ENCODE measurements at places on chromosomes 4 and X. TPM values are rescaled to one million over a fixed set of nuclear protein-coding genes. Genes with fewer than 3 reads are reported as not detected.

- H3K4me1 ChIP-seq, result no peaks in the 10 kb centered on the region
- no peaks in the 10 kb centered on the region for H3K36me3 ChIP-seq
- no peak overlapping the region for H3K27ac ChIP-seq
Measured at GRCh38 chr4:5192271-5192670, 141.0 kb downstream of the STK32B start.

Gene XPNPEP2
- not detected for total RNA-seq

Gene TRIM61
- not detected for total RNA-seq

GRCh38 chr4:69522554-69522953 is 26.8 kb upstream of the UGT2B4 start:
- H3K36me3 ChIP-seq, result no peaks in the 10 kb centered on the region
- DNase-seq, result no peak
- H3K27ac ChIP-seq, result no peak overlapping the region
- no peak overlapping the region for H3K4me3 ChIP-seq
- H3K27me3 ChIP-seq, result no peaks in the 10 kb centered on the region

DNA sequence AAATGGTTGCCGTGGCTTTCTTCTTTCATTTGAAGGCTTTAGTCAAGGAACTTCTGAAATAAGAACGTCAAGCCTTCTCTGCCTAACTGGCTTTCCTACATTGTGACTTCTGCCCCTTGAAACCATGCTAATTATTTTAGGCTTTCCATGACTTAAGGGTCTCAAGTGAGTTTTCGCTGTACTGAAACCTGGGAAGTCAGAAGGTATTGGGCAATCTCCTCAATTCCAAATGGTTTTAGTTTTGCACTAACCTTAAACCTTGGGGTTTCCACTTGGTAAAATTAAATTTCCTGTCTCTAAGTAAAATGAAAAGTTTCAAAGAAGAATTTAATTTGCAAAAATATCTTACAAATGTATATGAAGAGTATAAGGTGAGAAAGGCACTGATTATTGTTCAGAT is 73.8 kb downstream of the MBNL3 start:
- no peaks in the 10 kb centered on the region for H3K36me3 ChIP-seq
- no peak for DNase-seq
- no peaks in the 10 kb centered on the region for H3K4me1 ChIP-seq
- no peak overlapping the region for H3K27ac ChIP-seq

Gene PPBP
- total RNA-seq, result not detected

- H3K4me1 ChIP-seq, result peaks cover 7% of the 10 kb centered on the region
- no peaks in the 10 kb centered on the region for H3K36me3 ChIP-seq
- H3K4me3 ChIP-seq, result no peak overlapping the region
- no peak for DNase-seq
Measured at GRCh38 chr4:3707423-3708102, 58.6 kb upstream of the ADRA2C start.

Gene ATG4A
- 11.6 TPM for total RNA-seq

DNA sequence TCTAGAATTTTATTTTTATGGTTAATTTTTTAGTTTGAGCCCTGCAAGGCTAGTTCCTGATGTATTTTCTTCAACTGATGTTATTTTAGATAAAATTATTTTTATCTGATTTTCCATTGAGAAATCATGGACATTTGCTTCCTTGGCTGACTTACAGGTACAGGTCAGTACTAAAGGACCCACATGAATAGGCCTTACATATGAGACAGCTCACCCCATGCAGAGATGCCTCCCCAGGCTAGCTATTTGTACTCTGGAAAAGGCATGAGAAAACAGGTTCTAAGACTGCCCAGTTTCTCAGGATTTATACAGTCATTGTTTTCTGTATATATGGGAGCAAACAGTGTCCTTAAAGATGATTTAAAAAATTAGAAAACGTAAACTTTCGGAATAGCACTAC is 255.5 kb downstream of the BMPR1B start:
- H3K4me1 ChIP-seq, result no peaks in the 10 kb centered on the region
- H3K27me3 ChIP-seq, result peaks cover 4% of the 10 kb centered on the region
- no peak overlapping the region for H3K27ac ChIP-seq
- no peaks in the 10 kb centered on the region for H3K36me3 ChIP-seq
- no peak overlapping the region for H3K4me3 ChIP-seq

Gene TMEM184C
- 40.7 TPM for total RNA-seq

DNA sequence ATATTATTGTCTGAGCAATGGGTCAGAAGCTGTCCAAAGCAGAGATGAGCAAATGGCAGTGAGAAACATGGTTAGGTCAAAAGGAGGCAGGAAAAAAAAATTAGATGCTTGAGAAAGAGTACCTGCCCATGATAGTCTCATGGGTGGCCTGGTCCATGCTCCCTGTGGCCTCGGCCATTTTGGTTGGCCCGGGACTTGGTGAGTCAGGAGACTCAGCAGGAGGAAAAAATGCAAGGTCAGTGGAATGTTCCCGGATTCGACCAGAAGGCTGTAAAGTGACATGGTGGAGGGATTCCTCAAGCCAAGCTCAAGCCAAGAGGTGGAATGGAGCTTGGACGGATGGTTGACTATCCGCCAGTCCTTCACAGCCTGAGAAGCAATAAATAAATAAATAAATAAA is 236.7 kb downstream of the ASMT start:
- H3K27me3 ChIP-seq, result peaks cover 3% of the 10 kb centered on the region
- H3K4me3 ChIP-seq, result no peak overlapping the region
- no peak for DNase-seq
- H3K36me3 ChIP-seq, result no peaks in the 10 kb centered on the region
- H3K27ac ChIP-seq, result no peak overlapping the region

DNA sequence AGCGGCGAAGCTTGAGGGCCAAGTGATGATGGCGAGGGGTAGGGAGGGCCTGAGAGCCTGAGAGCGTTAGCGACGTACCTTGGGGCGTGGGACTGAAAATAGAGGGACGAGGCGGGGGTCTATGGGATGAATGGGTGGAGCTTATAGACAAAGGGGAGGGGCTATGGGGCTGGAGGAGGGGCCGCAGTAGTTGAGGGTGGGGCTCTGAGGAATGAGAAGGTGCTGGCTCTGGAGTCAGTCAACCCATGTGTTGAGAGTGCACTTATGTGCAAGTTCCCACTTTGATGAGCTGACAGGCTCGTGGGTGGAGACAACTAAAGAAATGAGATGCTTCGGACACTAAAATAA is 488 bp downstream of the TBC1D25 start:
- DNase-seq, result peak; percentile 1
- H3K4me1 ChIP-seq, result peaks cover 10% of the 10 kb centered on the region
- H3K36me3 ChIP-seq, result peaks cover 6% of the 10 kb centered on the region
- peak overlapping the region; percentile 86 for H3K4me3 ChIP-seq
- no peaks in the 10 kb centered on the region for H3K27me3 ChIP-seq
- peak overlapping the region; percentile 69 for H3K27ac ChIP-seq

DNA sequence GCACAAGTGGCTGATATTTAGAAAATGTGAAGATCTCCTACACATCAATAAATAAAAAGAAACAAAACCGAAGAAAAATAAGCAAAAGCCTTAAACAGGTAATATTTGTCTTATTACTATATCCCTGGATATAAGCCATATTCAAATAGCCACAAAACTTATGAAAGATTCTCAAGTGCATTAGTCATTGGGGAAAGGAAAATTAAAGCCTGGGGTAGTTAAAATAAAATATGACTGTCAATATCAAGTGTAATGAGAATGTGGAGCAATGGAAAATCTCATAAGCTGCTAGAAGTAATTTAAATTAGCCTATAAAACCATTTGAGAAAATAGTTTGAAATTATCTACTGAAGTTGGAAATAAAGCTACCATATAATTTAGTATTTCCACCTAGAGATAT is 399.9 kb downstream of the GASK1B start:
- H3K4me3 ChIP-seq, result no peak overlapping the region
- no peak overlapping the region for H3K27ac ChIP-seq
- no peaks in the 10 kb centered on the region for H3K4me1 ChIP-seq

GRCh38 chr4:180153587-180153986 is 2089.6 kb upstream of the TENM3 start:
- no peak overlapping the region for H3K27ac ChIP-seq
- no peaks in the 10 kb centered on the region for H3K4me1 ChIP-seq
- H3K36me3 ChIP-seq, result no peaks in the 10 kb centered on the region
- no peak for DNase-seq

Gene SOWAHB
- total RNA-seq, result 0.14 TPM

GRCh38 chr4:78613522-78614321 is 62.2 kb downstream of the ANXA3 start:
- no peak overlapping the region for H3K27ac ChIP-seq
- no peak overlapping the region for H3K4me3 ChIP-seq
- no peaks in the 10 kb centered on the region for H3K27me3 ChIP-seq
- no peak for DNase-seq
- no peaks in the 10 kb centered on the region for H3K36me3 ChIP-seq

DNA sequence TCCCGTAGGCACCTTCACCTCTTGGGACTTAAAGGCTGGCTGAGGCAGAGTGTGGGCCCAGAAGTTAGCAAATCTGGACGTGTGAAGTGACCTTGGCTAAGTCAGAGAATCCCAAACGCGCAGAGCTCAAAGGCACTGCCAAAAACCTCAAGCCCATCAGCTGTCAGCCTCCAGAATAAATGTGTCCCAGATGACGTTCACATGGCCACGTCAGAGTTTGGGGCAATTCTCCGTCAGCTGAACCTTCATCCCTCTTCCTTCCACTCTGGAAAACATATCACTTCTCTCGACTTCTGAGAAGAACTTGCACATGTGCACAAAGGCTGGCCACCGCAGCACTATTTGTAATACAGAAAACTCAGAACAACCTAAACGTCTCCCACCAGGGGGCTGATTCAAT is 35.7 kb upstream of the APLN start:
- H3K4me1 ChIP-seq, result no peaks in the 10 kb centered on the region
- no peak overlapping the region for H3K27ac ChIP-seq
- peaks cover 12% of the 10 kb centered on the region for H3K27me3 ChIP-seq
- no peak for DNase-seq
- H3K36me3 ChIP-seq, result no peaks in the 10 kb centered on the region

- peak; percentile 35 for DNase-seq
- H3K27me3 ChIP-seq, result peaks cover 5% of the 10 kb centered on the region
- H3K36me3 ChIP-seq, result no peaks in the 10 kb centered on the region
- H3K4me1 ChIP-seq, result peaks cover 39% of the 10 kb centered on the region
Measured at GRCh38 chr4:41418444-41418843, 119.5 kb upstream of the LIMCH1 start.

DNA sequence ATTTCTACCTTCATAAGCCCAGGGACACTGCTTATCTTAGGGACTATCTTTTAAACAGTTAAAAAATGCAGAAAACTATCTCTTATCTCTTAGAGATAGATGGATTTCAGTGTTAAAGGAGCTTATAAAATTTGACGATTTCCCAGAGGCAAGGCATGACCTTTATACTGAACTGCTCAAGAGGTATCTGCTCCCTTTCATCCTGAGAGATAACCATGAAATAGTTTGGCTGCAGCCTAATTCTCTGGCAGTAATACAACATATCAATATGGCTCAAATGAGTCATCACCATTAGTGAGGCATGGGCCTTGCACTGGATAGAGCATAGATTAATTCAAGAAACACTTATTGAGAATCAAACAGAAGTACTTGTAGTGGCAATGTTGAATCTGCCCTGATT is 348.2 kb upstream of the GRIA3 start:
- H3K4me3 ChIP-seq, result no peak overlapping the region
- no peak for DNase-seq
- no peaks in the 10 kb centered on the region for H3K27me3 ChIP-seq
- no peaks in the 10 kb centered on the region for H3K36me3 ChIP-seq
- H3K4me1 ChIP-seq, result no peaks in the 10 kb centered on the region

- no peak overlapping the region for H3K27ac ChIP-seq
- H3K27me3 ChIP-seq, result no peaks in the 10 kb centered on the region
- no peak overlapping the region for H3K4me3 ChIP-seq
- no peak for DNase-seq
Measured at GRCh38 chrX:76434103-76434741, 6.7 kb downstream of the MAGEE1 start.

- no peak overlapping the region for H3K4me3 ChIP-seq
- peaks cover 10% of the 10 kb centered on the region for H3K27me3 ChIP-seq
- H3K4me1 ChIP-seq, result no peaks in the 10 kb centered on the region
- H3K27ac ChIP-seq, result no peak overlapping the region
Measured at GRCh38 chr4:4182835-4183568, 43.7 kb downstream of the OTOP1 start.

Gene ART3
- total RNA-seq, result not detected

Gene MSX1
- total RNA-seq, result 6.3 TPM

Gene CXXC4
- total RNA-seq, result not detected

GRCh38 chrX:109886122-109886761 is 116.7 kb upstream of the TMEM164 start:
- no peaks in the 10 kb centered on the region for H3K4me1 ChIP-seq
- H3K27me3 ChIP-seq, result peaks cover 6% of the 10 kb centered on the region
- no peak overlapping the region for H3K4me3 ChIP-seq
- no peaks in the 10 kb centered on the region for H3K36me3 ChIP-seq

GRCh38 chr4:125741825-125742452 is 427.2 kb downstream of the FAT4 start:
- H3K36me3 ChIP-seq, result peaks cover 2% of the 10 kb centered on the region
- no peak overlapping the region for H3K4me3 ChIP-seq
- no peak overlapping the region for H3K27ac ChIP-seq
- H3K4me1 ChIP-seq, result peaks cover 23% of the 10 kb centered on the region
- H3K27me3 ChIP-seq, result no peaks in the 10 kb centered on the region

- H3K4me1 ChIP-seq, result no peaks in the 10 kb centered on the region
- H3K27me3 ChIP-seq, result peaks cover 4% of the 10 kb centered on the region
- H3K36me3 ChIP-seq, result no peaks in the 10 kb centered on the region
Measured at GRCh38 chr4:6227412-6228157, 27.2 kb upstream of the JAKMIP1 start.

DNA sequence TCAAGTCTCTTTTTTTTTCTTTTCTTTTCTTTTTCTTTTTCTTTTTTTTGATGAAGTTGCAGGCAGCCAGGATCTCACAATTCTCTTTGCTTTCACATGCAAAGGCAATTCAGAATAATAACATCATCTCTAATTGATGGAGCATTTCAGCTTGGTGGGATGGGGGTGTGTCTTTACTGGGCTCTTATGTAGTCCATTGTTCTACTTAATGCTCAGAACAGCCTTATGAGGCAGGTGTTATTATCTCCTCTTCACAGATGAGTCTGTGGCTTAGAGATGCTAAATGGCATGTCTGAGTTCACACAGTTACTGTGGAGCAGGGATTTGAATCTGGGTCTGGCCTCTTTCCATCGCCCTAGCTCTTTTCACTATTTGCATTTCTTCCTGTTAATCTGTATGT is 70.2 kb downstream of the TRPC5 start:
- no peak for DNase-seq
- H3K36me3 ChIP-seq, result no peaks in the 10 kb centered on the region
- H3K27me3 ChIP-seq, result no peaks in the 10 kb centered on the region
- H3K4me3 ChIP-seq, result no peak overlapping the region
- no peaks in the 10 kb centered on the region for H3K4me1 ChIP-seq

Gene CC2D2A
- total RNA-seq, result 19.3 TPM

DNA sequence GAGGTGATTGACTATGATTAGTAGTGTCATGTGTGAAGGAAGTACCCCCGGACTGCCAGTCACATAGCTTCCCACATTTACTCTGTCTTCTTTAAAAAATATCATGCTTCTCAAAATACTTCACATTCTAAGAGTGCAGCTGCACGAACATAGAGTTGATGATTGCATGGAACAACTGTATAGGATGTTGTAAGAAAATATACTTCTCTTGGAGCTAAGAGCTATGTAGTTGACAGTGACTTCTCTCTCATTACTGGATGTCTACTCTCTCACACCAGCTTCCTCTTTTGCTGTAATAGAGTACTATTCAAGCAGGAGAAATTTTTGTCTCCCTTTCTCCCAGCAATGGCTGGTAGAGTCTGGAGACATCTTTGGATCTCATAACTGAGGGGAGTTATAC is 99.4 kb upstream of the PUDP start:
- no peak overlapping the region for H3K27ac ChIP-seq
- no peaks in the 10 kb centered on the region for H3K4me1 ChIP-seq
- H3K27me3 ChIP-seq, result peaks cover 1% of the 10 kb centered on the region
- DNase-seq, result no peak
- H3K36me3 ChIP-seq, result no peaks in the 10 kb centered on the region

Gene HSFX4
- total RNA-seq, result not detected

- peaks cover 27% of the 10 kb centered on the region for H3K4me1 ChIP-seq
- peaks cover 2% of the 10 kb centered on the region for H3K27me3 ChIP-seq
- no peaks in the 10 kb centered on the region for H3K36me3 ChIP-seq
- DNase-seq, result no peak
- H3K27ac ChIP-seq, result no peak overlapping the region
- no peak overlapping the region for H3K4me3 ChIP-seq
Measured at GRCh38 chr4:83830138-83830888, 294.4 kb downstream of the GPAT3 start.
